Activated naive CD8-positive, alpha-beta T cell treated with anti-CD3 and anti-CD28 coated beads for 36 hours (primary cell): ENCODE measurements at places on chromosomes 16 and 17. TPM values are rescaled to one million over a fixed set of nuclear protein-coding genes. Genes with fewer than 3 reads are reported as not detected.

GRCh38 chr17:19460700-19461099, 49.7 kb downstream of the RNF112 start:
- H3K36me3 ChIP-seq, result no peaks in the 10 kb centered on the region
- H3K27ac ChIP-seq, result no peak overlapping the region
- no peak for DNase-seq
- no peaks in the 10 kb centered on the region for H3K27me3 ChIP-seq

DNA sequence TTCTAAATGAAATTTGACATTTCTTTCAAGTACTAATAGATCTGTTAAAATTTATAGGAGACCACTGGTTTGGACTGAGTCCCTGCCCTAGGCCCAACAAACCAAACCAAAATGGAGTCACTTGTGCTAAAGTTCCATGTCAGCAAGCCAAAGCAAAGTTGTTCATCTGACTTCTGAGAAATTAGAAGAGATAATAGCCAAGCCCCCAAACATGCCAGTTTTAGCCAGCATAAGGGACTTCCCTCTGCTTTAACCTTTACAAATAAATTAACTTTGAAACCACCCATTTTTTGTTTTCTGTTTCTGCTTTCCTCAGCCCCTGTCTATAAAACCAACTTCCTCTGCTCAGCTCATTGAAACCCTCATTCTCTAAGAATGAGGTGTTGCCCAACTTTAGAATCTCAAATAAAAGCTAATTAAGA, 18.9 kb downstream of the CDR2 start:
- no peaks in the 10 kb centered on the region for H3K27me3 ChIP-seq
- H3K4me3 ChIP-seq, result no peak overlapping the region
- DNase-seq, result no peak
- H3K4me1 ChIP-seq, result peaks cover 64% of the 10 kb centered on the region
- peak overlapping the region; percentile 78 for H3K27ac ChIP-seq

GRCh38 chr16:53781023-53781605, 77.2 kb downstream of the FTO start:
- no peak overlapping the region for H3K27ac ChIP-seq
- no peaks in the 10 kb centered on the region for H3K27me3 ChIP-seq
- H3K4me3 ChIP-seq, result no peak overlapping the region
- DNase-seq, result no peak
- H3K4me1 ChIP-seq, result peaks cover 23% of the 10 kb centered on the region

Gene GUCY2D
- total RNA-seq, result not detected

- no peak overlapping the region for H3K27ac ChIP-seq
- H3K36me3 ChIP-seq, result peaks cover 13% of the 10 kb centered on the region
- H3K4me3 ChIP-seq, result no peak overlapping the region
- no peaks in the 10 kb centered on the region for H3K27me3 ChIP-seq
- no peak for DNase-seq
These were observed 9.9 kb downstream of the XYLT1 start for GRCh38 chr16:17460890-17461289.

GRCh38 chr17:42880776-42881310, 19.8 kb upstream of the G6PC1 start:
- DNase-seq, result no peak
- no peaks in the 10 kb centered on the region for H3K36me3 ChIP-seq
- H3K4me1 ChIP-seq, result no peaks in the 10 kb centered on the region

GRCh38 chr17:8629371-8630226, 926 bp downstream of the MYH10 start:
- no peak overlapping the region for H3K27ac ChIP-seq
- H3K27me3 ChIP-seq, result peaks cover 67% of the 10 kb centered on the region
- H3K4me3 ChIP-seq, result peak overlapping the region; percentile 95
- peaks cover 9% of the 10 kb centered on the region for H3K4me1 ChIP-seq
- peak; percentile 38 for DNase-seq
- H3K36me3 ChIP-seq, result no peaks in the 10 kb centered on the region

GRCh38 chr17:1643999-1644492, 1.5 kb downstream of the SCARF1 start:
- peak overlapping the region; percentile 87 for H3K27ac ChIP-seq
- H3K4me3 ChIP-seq, result peak overlapping the region; percentile 80
- no peak for DNase-seq
- H3K27me3 ChIP-seq, result no peaks in the 10 kb centered on the region

- no peak for DNase-seq
- peak overlapping the region; percentile 2 for H3K4me3 ChIP-seq
- H3K27ac ChIP-seq, result peak overlapping the region; percentile 1
- H3K36me3 ChIP-seq, result no peaks in the 10 kb centered on the region
These were observed 13.7 kb downstream of the UNC45B start for GRCh38 chr17:35161281-35161761.

DNA sequence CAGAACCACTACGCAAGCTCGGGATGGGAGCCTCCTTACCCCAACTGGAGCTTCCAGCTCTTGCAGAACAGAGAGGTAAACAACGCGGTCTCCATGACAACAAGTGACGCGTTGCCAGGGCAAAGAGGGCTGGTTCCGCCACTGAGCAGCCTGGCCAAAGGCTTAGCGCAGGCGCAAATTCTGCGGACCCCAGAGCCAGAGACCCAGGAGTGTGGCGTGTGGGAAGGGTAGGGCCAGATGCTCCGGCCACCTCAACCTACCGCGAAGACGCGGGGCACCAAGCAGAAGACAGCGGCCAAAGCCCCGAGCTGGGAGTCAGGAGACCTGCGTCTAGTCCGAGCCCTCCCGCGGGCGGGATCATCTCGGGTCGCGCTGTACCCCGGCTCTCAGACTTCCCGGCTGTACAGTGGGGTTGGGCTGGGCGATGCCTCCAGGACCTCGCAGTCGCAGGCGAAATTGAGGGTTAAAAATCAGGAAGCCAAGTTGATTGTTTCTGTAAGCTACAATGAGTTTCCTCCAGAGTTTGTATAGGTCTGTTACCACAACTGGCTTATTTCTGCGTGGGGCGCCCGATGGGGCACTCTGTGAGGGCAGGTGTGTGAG, at the start of gene TEKT1:
Gene TEKT1, minus strand, starts transcription at position 69 of the 603 bp plus-strand sequence. CDS start 1,353 bp downstream, outside the sequence.
- H3K27ac ChIP-seq, result no peak within 1 kb of the TSS
- H3K27me3 ChIP-seq, result peaks cover 58% of the 10 kb centered on the region
- peak; percentile 69 for DNase-seq
- H3K4me3 ChIP-seq, result peak within 1 kb of the TSS; percentile 74
- no peaks in the 10 kb centered on the region for H3K36me3 ChIP-seq

GRCh38 chr17:58398574-58399266, 18.6 kb downstream of the RNF43 start:
- no peaks in the 10 kb centered on the region for H3K27me3 ChIP-seq
- H3K27ac ChIP-seq, result no peak overlapping the region
- H3K4me1 ChIP-seq, result peaks cover 17% of the 10 kb centered on the region
- no peak for DNase-seq
- H3K4me3 ChIP-seq, result no peak overlapping the region

DNA sequence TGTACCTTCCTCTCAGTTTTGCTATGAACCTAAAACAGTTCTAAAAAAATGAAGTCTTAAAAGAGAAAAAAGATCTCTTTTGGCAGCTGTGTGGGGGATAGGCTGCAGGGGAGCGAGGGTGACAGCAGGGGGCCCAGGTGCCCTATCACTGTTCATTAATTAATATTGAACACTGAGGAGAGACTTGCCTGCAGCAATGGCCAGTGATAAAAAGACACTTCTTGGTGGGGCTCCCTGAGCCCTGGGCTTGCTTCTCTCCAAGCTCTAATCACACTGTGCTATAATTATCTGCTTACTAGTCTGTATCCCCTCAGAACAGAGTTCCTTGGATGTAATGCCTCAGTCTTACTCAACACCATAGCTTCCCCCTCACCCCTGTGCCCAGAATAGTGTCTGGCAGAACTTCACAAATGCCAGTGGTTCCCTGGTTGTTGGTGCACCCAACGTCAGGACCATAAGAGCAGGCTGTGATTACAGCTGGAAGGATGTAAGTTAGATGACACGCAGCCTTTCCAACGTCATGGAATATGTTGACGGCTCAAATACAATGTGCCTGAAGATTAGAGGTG, 52.0 kb upstream of the IRX6 start:
- H3K27ac ChIP-seq, result no peak overlapping the region
- no peak overlapping the region for H3K4me3 ChIP-seq
- no peaks in the 10 kb centered on the region for H3K27me3 ChIP-seq
- no peaks in the 10 kb centered on the region for H3K36me3 ChIP-seq
- no peaks in the 10 kb centered on the region for H3K4me1 ChIP-seq
- DNase-seq, result no peak

Gene TMEM92
- not detected for total RNA-seq

- peaks cover 4% of the 10 kb centered on the region for H3K27me3 ChIP-seq
- H3K4me3 ChIP-seq, result no peak overlapping the region
These were observed 671.1 kb downstream of the WWOX start for GRCh38 chr16:78770353-78771091.

Gene VPS35
- total RNA-seq, result 106 TPM

Gene CHST6
- total RNA-seq, result not detected

DNA sequence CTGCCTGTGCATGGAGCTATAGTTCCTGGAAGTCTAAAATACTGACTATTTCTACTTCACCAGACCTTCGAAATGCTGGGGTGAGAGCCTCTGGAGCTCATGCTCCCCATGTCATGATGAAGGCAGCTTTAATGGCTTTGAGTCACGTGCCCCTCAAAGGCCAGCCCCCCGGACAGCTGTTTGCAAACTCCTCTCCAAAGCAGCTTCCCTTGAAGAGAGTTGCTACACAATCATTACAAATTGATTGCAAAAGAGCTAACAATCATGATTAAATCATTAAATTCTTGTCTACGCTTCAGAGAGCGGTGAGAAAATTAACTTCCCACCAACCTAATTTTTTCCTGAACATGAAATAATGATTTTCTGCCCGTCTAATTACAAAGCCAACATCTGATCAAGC, 134.8 kb upstream of the IRX6 start:
- H3K27ac ChIP-seq, result no peak overlapping the region
- H3K27me3 ChIP-seq, result peaks cover 13% of the 10 kb centered on the region
- DNase-seq, result no peak
- H3K4me1 ChIP-seq, result no peaks in the 10 kb centered on the region
- H3K4me3 ChIP-seq, result no peak overlapping the region

DNA sequence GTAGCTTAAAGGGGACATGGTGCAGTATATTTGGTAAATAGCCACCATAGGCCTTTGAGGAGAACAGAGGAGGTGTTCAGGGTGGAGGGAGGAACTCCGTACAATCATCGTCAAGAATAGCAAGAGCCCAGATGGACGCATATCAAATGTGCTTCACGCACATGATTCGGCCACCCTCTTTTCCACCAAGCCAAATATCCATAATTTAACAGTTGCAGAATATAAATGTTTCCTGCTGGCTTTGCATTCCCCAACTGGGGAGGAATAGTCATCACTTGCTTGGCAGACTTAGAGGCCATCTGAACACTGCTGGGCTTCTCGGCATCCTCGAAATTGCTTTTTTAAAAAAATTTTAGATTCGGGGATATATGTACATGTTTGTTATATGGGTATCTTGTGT, 111.9 kb upstream of the ERCC4 start:
- H3K4me1 ChIP-seq, result no peaks in the 10 kb centered on the region
- no peak for DNase-seq
- no peak overlapping the region for H3K27ac ChIP-seq
- no peak overlapping the region for H3K4me3 ChIP-seq

DNA sequence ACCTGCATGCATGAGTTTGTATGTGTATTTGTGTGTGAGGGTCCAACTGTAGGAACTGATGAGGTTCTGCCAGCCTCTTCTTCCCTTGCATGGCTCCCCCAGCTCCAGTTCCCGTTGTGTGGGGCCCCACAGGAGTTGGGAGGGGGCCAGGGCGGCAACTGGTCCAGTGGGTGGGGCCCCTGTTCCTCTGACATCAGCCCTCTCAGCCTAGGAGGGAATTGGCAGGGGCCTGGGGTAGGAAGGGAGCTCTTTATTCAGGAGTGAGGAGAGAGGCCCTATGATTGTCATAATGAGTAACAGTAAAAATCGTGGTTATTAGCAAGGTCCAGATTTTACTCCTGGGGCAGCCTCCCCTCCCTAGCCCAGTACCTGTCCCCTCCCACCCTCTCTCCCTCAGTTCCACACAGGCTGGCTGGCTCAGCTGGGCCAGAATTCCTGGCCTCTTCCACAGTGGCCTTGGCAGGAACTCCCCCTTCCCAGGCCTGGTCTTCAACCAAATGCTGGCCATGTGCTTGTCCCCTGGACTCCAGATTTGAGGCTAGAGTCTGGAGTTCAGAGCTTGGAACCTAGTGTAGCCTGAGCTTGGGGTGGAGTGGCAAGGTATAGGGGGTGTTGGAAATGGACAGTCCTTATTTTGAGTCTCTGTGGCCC, 18.9 kb downstream of the RARA start:
- peak overlapping the region; percentile 4 for H3K4me3 ChIP-seq
- peaks cover 86% of the 10 kb centered on the region for H3K4me1 ChIP-seq
- peaks cover 26% of the 10 kb centered on the region for H3K36me3 ChIP-seq
- no peak for DNase-seq

DNA sequence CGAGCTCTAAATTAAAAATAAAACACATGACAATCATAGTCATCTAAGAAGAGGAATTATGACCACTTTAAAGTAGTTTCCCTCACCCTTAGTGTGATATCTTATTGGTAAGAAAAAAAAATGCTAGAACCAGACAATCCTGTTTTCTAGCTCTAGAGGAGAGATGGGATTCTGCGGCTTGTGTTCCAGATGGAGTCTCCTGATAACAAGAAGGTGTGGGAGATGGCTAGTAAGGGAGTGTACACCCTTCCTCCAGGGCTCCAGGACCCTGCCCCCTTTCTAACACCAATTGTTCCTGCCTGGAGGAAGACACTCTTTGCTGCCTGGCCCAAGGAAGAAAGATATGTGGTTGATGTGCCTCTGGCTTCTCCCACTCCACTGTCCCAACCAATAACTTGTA, 68.8 kb upstream of the FBXO47 start:
- H3K36me3 ChIP-seq, result no peaks in the 10 kb centered on the region
- no peak for DNase-seq
- H3K27ac ChIP-seq, result no peak overlapping the region
- peaks cover 4% of the 10 kb centered on the region for H3K27me3 ChIP-seq
- no peak overlapping the region for H3K4me3 ChIP-seq

DNA sequence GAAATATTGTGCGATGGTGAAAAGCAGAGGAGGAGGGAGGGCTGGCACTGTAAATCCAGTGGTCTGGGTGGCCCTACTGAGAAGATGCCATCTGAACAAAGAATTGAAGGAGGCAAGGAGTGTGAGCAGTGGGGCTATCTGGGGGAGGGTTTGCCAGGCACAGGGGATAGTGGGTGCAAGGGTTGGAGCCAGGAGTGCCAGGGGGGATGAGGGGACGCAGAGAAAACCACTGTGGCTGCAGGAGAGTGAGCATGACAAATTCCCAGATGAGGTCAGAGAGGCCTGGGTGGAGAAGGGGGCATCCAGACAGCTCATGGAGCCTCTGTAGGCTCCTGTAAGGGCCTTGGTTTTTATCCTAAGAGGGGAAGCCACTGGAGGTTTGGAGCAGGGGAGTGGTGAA, 4.8 kb downstream of the XYLT2 start:
- peak overlapping the region; percentile 70 for H3K27ac ChIP-seq
- peaks cover 23% of the 10 kb centered on the region for H3K4me1 ChIP-seq
- no peaks in the 10 kb centered on the region for H3K27me3 ChIP-seq
- H3K36me3 ChIP-seq, result no peaks in the 10 kb centered on the region

Gene MYLK3
- 0.54 TPM for total RNA-seq
